Effector CD4-positive, alpha-beta T cell (primary cell): ENCODE measurements at places on chromosomes 11 and 22.

DNA sequence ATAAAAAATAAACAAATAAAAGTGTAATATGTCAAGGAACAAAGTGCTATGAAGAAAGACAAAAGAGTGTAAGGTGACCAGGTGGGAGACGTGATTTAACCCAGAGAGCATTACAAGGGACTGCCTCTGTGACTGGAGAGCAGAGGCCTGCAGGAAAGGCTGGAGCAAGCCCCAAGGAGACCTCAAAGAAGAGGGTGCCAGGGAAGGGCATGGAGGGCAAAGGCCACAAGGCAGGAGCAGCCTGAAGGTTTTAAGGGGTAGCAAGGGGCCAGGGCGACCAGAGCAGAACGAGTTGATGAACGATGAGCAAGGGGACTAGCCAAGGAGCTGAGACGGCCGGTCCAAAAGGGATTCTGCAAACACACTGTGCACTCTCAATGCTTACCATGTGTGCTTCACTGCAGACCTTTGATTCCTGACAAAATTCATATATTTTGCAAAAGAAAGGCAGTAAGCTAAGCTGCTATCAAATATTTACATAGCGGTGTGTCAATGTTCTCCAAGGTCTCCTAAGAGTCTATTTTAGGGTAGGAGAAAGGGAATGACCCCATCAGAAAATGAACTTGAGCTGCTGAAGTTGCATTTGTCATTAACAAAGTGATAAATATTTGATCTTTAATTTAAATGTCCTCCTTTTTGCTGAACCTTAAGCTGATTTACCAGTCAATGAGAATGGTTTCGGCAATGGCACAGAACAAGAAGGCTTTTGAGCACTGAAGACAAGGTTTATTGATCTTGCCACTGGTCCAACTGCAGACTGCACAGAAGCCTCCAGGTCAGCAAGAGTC lies 50.5 kb downstream of the SMCO4 start:
- DNase-seq, result no peak

- no peak for DNase-seq
Observed at GRCh38 chr11:83938148-83938547, 652.0 kb upstream of the CCDC90B start.

- DNase-seq, result no peak
Observed at GRCh38 chr11:108967571-108967970, 302.7 kb downstream of the DDX10 start.

- DNase-seq, result no peak
Observed at GRCh38 chr11:119752946-119753345, 23.9 kb upstream of the NECTIN1 start.

- no peak for DNase-seq
Observed at GRCh38 chr11:72704028-72704782, 30.0 kb upstream of the PDE2A start.

DNA sequence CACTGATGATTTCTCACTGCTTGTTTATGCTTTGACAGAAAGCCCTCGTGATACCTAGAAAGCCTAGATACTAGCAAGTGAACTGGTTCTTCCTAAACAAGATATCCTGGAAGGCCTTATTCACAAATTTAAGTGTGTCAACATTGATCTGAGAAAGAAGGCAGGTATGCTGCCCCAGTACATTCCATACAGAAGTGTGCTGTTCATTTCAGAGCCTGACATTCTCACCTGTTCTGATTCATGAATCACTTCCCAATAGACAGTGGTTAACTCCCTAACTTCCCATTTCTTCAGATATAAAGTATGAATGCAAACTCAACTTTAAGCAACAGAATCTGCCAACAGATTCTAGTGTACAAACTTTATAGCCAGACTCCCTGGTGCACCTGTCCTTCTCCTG lies 15.5 kb upstream of the RASSF10 start:
- DNase-seq, result no peak

- DNase-seq, result no peak
Observed at GRCh38 chr11:34360046-34360445, 2.2 kb upstream of the ABTB2 start.

DNA sequence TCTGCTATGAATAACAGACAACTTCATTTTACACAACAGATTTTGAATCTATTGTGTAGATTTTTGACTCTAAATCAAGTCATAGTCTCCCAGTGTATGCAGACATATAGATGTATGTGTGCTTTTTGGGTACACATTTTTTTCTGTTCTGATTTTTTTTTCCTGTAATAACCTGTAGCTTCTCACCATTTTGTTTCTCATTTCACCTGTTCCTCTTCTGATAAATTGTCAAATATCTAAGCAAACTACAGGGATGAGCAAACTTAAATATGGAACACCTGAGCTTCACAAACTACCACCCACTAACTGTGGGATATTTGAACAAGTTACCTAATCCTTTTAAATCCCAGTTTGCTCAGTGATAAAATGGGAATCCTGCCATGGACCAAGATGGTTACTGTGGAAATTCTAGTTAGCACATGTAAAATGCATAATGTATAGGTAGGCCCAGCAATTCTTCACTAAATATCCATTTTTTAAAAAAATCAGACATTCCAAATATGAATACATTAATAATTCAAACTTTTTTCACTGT lies 15.7 kb downstream of the LGR4 start:
- DNase-seq, result no peak

DNA sequence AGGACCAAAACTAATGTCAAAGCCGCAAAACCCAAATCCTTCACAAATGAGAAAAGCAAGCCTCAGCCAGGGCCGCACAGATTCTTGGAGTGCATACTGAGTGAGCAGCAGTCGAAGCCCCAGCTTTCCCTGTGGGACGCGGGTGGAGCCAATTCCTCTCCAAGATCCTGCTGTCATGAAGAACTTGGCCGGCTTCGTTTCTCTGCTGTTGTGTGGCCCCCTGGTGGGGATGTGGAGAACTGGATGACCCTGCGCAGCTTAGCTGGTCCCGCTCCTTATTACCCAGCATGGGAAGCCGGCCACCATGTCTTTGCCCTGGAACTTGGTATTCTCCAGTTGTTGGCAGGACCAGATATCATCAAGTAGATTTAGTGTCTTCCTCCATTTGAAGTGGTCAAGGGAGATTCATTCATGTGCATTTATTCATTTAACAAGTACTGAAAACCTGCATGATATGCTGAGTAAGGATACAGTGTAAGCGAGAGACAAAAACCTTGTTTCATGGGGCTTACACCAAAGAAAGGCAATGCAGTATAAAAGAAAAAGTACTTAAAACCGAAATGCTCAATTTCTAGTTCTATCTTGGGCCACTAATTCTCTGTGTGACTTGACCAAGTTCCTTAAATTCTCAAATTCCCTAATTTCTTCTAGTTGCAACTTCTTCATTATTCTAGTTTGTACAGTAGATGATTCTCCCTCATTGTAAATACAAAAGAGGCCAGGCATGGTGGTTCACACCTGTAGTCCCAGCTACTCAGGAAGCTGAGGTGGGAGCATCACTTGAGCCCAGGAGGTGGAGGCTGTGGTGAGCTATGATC lies 56.7 kb upstream of the CRTAM start:
- peak; percentile 66 for DNase-seq
